ENCODE measurements at places on chromosomes 11 and 22.

GRCh38 chr11:72039031-72039855, 40.5 kb downstream of the IL18BP start:
- no peak for DNase-seq

DNA sequence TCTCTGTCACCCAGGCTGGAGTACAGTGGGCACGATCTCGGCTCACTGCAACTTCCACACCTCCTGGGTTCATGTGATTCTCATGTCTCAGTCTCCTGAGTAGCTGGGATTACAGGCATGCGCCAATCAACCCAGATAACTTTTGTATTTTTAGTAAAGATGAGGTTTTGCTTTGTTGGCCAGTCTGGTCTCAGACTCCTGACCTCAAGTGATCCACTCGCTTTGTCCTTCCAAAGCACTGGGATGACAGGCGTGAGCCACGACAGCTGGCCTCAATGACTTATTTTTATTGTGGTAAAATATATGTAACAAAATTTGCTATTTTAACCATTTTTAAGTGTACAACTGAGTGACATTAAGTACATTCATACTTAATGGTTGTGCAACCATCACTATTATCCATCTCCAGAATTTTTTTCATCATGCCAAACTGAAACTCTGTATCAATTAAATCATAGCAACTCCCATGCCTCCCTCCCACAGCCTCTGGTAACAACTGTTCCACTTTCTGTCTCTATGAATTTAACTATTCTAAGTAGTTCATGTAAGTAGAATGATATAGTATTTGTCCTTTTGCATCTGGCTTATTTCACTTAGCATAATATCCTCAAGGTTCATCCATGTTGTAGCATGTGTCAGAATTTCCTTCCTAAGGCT, 50.7 kb upstream of the CWF19L2 start:
- DNase-seq, result no peak

DNA sequence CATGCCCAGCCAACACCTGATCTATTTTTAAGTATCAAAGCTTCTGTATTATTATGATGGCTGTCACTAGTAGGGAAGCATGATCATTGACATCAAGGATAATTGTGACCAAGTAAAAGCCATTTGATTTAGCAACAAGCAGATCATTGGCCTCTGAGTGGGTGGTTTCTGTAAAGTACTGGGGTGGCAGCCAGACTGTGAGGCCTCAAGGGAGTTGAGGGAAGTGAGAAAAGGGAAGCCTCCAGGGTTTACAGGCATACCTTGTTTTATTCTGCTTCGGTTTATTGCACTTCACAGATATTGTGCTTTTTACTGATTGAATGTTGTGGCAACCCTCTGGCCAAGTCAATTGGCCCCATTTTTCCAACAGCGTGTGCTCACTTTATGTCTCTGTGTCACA, 60.1 kb downstream of the PRR5L start:
- DNase-seq, result peak; percentile 70

DNA sequence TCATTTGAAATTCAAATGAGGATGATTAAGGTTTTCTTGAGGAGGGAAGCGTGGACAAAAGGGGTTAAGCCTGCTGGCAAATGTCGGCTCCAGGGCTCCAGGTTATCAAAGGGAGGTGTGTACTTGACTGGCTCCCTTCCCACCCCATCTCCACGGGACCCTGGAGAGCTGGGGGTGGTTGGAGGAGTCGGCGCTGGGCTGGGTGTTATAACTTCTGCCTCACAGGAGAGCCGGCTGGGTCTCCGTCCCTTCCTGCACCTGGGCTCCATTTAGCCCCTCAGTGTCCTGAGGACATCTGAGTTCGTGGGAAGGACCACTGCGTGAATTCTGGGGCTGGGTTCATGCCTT, 15.6 kb downstream of the POU2F3 start:
- no peak for DNase-seq

GRCh38 chr11:67050139-67050538, 6.5 kb upstream of the RHOD start:
- no peak for DNase-seq

DNA sequence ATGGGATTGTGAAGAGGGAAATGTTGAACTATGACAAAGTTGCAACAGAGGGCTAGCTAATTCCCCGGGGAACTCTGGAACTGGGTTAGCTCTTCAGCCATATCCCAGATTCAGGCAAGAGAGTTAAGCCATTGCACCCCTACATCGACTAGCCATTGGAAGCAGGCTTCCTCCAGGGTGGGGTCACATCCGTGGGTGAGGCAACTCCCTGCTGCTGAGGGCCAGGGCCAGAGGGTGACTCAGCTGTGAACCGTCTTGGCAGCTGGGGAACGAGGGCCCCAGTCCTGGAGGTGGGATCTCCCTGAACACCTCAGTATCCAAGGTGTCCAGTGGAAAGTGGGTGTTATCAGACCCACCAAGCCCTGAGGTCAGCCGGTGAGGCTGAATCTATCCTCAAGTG, 41.1 kb downstream of the RPS6KA4 start:
- no peak for DNase-seq

DNA sequence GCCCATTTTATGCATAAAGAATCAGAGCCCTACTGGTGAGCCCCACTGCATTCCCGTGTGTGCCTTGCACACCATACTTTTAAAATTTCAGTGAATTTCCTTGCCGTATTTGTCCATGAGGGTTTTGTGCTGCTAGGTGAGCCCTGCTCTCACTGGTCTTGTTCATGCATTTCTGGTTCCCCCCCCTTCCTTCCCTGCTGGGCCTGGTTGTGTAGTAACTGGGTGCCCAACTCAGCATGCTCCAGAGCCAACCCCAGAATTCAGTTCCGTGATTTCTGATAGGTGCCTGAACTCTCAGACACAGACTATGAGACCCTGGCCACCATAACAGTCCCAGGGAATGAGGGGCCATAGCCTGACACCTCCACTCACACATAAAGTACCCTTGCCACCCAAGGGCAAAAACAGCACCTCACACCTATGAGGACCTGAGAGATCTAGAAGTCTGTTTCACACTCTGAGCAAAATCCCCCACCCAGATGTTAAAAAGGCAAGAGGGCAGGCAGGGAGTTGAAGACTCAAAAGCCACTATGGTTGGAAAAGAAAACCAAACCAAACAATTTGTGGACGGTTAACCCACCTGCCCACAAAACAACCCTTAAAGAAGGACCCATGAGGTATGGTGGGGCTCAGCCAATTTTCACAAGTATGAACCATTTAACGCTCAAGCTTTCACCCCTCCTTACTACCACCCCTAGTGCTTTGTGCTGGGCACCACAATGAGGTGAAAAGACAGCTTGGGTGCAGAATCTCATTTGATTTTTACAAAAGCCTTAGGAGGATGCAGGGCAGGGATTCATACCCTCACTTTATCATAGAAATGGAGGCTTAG, 16.8 kb upstream of the IL10RA start:
- no peak for DNase-seq

- no peak for DNase-seq
Observed at GRCh38 chr22:37419969-37420685, 7.2 kb downstream of the ELFN2 start.

DNA sequence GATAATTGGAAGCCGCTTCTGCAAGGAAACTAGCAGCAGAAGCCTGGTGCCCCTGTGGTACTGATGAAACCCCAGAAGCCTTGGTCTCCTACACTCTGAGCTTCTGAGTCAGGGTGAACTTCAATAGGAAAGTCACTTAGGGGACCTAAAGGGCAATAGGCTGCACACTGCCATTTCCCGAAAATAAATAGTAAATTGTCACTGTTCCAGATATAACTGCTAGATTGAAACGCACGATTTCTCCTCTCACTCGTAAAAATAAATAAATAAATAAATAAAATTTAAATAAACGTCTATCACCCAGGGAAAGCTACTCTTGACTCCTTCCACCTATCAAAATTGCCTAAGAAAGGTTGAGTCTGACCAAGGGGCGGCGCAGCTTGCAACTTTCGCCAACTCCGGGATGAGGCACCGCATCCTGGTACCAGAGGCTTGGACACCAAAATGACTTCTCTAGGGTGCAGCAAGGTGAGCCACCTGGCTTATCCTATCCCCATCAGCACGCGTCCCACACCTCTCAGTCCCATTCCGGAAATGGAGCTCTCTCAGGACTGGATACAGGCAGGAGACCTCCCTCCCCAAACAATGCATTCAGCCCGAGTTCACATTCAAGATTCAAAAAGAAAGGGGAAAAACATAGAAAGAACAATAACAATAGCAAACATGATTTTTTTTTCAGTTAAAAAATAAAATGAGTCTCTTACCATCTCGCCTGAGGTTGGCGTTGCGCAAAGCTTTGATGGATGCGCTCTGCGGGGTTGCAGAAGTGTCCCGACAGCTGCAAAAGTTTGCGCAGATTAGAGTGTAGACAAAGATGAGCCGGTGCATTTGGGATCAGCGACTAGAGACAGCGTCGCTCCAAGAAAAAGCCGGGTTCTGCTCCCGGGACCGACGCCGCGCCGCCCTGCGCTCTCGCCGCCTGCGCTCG, 583 bp downstream of the PDGFD start:
- DNase-seq, result no peak

- DNase-seq, result no peak
Observed at GRCh38 chr11:62242021-62242420, at the start of gene SCGB1D2. Gene SCGB1D2 (plus strand): TSS chr11:62242239. CDS start chr11:62242308, 69 bp downstream.

DNA sequence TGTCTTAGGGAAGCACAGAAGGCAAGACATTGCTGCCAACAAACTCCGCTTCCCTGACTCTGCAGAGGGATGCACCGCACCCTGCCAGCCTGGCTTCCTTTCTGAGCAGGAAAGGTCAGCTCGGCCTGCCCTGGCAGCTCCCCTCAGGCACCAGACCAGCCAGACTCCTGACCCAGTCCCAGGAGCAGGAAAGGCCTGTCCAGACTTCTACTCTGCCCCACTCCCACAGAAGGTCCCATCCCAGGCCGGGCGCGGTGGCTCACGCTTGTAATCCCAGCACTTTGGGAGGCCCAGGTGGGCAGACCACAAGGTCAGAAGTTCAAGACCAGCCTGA, 17.7 kb downstream of the ARRB1 start:
- DNase-seq, result no peak

- peak; percentile 74 for DNase-seq
Observed at GRCh38 chr22:39496131-39496838, 5.8 kb upstream of the MIEF1 start.

DNA sequence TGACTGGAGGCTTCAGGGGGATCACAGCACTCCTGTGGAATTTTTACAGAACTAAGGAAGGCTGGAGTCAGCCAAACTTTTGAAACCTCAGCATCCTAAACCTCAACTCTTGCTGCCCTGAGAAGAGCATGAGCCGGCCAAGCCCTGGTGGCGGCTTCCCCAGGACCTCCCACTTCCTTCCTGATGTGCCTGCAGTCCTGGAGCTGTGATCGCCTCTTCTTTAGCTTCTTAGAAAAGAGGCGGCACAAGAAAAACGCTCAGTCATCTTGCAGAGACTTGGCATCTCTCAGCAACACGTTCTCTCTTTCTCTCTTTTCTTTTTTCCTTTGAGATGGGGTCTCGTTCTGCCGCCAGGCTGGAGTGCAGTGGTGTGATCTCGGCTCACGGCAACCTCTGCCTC, 40.4 kb upstream of the AMPD3 start:
- DNase-seq, result peak; percentile 93

DNA sequence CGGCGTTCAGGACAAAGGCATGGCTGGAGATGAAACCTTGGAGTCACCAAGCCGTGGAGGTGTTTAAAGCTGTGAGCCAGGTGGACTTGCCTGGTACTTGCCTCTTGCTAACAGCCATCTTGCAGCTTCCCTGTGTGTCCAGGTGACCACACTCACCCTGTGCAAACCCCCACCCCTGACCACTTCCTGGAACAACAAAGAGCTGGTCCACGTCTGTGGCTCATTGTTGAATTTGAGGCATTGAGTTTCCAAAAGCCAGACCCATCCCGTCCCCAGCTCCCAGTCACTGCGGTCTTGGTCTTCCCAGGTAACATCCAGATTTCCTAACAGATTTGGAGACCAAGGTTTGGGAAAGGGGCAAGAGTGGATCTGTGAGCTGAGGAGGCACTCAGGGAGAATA, 18.5 kb downstream of the DHCR7 start:
- DNase-seq, result no peak

- DNase-seq, result no peak
Observed at GRCh38 chr11:66454247-66454646, 12.5 kb upstream of the PELI3 start.

DNA sequence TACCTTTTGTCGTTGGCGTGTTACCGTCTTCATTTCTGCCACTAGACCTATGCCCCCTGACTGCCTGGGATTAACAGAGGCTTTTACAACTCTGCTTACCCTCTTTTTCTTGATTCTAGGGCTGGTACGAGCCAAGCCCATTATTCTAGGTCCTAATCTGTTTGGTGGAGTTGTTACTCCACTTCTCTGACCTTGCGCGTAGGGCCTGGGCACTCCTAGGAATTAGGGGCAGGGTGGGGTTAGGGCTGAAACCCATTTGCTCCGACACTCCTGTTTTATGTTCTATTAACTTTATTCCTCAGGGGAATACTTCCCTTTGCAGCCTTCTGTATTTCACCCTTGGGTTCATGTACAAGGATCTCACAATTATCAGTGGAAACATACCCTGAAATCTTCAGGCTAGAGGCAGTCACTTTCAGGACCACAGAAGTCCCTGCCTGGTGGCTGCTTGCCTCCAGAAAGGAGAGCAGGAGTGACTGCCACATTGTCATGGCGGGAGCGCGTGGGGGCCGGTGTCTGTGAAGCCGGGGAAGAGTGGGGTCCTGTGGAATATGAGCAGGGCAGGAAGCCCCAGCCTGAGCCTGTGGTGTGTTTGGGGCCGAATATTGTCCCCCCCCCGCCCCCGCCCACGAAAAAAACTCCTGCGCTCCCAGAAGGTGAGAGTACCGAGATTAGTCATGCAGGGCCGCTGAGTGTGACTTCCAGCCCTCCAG, 731 bp upstream of the SLC37A2 start:
- DNase-seq, result no peak

DNA sequence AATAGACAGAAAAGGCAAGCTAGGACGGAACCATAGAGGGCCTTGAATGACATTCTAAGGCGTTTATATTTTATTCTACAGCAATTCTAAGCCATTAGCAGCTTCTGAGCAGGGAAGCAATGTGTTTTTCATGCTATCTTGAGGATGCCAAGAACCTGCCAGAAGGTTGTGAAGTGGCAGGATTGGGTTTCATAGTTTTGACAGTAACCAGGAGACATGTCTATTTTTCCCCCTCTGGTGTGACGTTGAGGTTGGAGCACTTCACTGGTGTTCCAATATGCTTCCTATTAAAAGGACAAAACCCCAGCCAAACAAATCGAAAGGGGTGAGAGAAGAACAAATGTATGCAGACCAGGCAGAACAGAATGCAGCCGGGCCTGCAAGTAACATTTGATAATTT, 148.2 kb downstream of the SPATA19 start:
- no peak for DNase-seq

DNA sequence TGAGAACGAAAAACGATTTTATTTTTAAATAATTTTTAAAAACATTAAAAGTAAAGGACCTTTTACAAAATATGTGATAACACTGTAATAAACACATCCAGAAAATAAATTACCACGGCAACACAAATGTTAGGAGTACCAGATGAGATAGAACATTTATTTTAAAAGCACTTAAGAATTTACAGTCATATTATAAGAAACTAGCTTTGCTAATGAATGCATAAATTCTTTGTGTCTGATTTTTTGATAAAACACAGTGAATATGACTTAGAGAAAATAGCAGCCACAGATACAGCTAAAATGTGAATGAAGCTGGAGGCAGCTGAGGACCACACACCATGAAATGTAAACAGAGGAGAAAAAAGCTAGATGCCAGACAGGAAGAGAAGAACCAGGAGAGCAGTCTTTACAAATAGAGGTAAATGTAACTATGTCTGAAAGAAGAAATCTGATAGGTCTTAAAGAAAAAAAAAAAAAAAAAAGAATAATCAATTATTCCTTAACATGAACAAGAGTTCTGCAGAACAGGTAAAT, 14.6 kb downstream of the CCDC34 start:
- no peak for DNase-seq

- no peak for DNase-seq
Observed at GRCh38 chr11:78197816-78198215, 9.1 kb downstream of the USP35 start.

GRCh38 chr22:43482318-43482625, 70.5 kb downstream of the MPPED1 start:
- DNase-seq, result no peak
